ENCODE measurements at places on chromosomes 6 and 20. TPM values are rescaled to one million over a fixed set of nuclear protein-coding genes. Genes with fewer than 3 reads are reported as not detected.

The SLC2A10 gene
- 13.1 TPM for total RNA-seq

The ZBTB46 gene
- 39.5 TPM for total RNA-seq

The SMLR1 gene
- total RNA-seq: not detected

The FAM120B gene
- total RNA-seq: 9.9 TPM

Data from ascending aorta (tissue), 2 donors.